ENCODE measurements at places on chromosomes 1 and 21.

- DNase-seq: no peak
These were observed 120.9 kb downstream of the KCNN3 start for GRCh38 chr1:154749078-154749760.

DNA sequence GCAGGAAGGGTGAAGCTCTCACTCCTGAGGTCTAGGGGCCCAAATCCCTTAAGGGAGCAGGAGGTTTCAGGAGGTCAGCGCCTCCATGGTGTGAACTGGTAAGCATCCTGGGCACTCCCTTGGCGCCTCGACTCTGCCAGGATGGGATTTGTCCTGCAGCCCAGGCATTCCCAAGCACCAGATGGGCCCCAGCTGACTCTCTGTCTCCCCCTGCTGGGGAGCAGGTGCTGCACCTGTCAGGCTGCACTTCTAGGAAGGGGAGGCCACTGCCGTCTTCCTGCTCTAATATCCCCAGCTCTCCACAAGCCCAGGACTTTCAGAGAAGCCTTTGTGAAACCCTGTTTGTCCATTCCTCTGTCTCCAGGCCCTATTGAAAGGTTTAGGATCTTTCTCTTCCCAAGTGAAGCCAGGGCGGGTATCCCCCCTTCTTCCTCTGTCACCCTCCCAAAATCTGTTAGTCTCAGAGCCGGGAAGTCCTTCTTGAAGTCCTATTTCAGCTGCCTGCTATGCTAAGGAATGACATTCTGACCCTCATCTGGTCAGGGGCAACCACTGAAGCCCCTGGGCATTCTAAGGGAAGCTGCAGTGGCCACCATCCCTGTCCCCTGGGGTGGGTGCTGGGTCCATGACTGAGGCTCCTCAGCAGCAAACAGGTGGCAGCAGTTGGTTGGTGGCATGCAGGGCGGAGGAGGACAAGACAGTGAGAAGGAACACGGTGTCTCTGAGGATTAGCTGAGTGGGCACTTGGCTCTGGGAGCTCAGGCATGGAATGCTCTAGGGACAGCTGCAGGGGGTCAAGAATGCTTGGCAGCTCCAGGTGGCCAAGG is 3.2 kb downstream of the MYBPH start:
- DNase-seq: peak; percentile 14

GRCh38 chr1:162003830-162004215 is 19.8 kb downstream of the OLFML2B start:
- DNase-seq: peak; percentile 54

- DNase-seq: no peak
These were observed 686 bp downstream of the KMO start for GRCh38 chr1:241532864-241533263.

DNA sequence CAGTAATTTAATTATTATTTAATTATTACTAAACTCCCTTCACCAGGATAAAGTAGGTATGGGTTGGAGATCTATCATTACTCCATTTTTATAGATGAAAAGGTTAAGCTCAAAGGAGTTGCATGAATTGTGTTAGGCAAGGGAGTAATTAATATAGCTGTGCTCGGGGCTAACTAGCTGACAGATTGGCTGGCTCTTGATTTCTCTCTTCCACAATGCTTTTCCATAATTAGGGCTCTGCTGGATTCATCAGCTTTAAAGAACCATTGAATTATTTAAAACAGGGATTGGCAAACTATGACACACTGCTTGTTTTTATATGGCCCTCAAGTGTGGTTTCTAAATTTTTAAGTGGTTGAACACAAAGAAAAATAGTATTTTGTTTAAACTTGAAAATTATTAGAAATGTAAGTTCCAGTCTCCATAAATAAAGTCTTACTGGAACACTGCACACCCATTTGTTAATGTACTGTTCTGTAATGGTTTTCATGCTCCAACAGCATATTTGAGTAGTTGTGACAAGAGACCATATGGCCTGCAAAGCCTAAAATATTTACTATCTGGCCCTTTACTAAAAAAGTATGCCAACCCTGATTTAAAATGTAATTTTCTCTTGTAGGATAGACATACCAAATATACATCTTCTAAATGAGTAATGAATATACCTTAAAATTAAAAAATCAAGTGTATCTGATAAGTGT is 76.4 kb downstream of the GDAP2 start:
- no peak for DNase-seq

- peak; percentile 24 for DNase-seq
These were observed 782 bp downstream of the CSDE1 start for GRCh38 chr1:114756949-114757454.

GRCh38 chr1:32743380-32744070 is 41.0 kb upstream of the SYNC start:
- DNase-seq: no peak

DNA sequence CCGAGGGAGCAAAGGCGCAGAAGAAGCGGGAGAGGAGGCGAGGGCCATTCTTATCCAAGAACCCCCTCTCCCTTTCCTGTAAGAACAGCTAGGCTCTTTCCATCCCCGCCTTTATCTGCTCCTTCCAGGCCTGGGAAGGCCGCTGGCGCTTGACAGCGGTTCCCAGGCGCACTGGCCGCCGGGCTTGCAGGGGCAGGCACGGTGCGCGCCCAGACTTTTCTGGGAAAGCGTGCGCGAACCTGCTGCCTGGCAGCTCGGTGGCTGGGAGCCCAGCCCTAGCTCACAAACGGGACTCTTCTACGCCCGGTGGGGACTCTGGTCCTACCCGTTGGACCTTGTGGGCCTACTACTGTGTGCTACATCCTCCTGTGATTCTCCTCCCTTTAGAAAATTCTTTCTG is 8.8 kb upstream of the IFNLR1 start:
- DNase-seq: no peak

- DNase-seq: no peak
These were observed 310.0 kb upstream of the C1orf174 start for GRCh38 chr1:4210043-4210442.

DNA sequence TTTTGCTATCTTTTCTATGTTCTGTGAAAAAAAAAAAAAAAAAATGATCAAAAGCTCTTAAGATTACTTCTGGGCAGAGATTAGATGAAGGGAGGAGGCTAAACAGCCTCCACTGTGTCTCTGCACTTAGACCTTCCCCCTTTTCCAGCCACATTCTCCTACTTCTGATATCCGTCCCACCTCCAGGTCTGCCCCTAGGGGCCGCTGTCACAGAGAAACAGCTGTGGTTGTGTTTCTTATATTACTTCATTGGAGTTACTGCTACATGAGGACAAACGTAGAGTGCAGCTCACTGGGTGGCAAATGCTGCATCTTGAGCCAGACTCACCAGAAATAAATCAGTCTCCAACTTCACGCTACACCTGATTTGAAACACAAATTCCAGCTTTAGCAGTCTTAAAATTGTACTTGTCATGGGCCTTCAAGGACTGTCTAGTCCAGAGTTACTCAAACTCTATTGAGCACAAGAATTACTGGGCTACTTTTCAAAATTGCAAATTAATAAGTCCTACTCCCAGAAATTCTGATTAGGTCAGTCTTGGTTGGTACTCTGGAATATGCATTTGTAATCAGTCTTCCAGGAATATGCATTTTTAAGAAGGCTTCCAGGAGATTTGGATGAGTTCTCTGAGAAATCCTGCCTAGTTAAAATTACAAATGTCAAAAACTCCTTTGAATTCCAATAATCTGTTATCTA is 125.2 kb upstream of the PTBP2 start:
- peak; percentile 51 for DNase-seq

DNA sequence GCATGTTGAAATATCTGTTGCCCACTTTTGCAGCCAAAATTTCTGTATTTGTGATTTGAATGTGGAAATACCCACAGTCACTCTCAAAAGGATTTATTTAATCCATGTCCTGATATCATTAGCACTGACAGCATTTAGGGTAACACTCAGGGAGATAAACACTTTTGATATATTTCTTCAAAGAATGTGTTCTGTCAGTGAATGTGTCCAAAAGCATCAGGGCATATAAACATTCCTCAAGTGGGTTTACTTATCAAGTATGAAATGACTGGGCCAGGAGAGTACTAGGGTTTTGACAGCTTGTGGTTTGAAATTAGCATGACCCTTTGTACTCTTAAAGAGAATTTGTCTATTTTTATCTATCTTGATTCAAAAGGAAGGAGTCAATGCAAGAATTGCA is 1302.1 kb upstream of the ADGRL2 start:
- DNase-seq: no peak

Measured in AML-193 (cell line).